Activated CD4-positive, alpha-beta T cell treated with anti-CD3 and anti-CD28 coated beads for 4 hours (primary cell): ENCODE measurements at places on chromosomes 1 and 21.
A peak's percentile ranks its signal among the peaks of the same experiment; 100 is the strongest.

- no peak for DNase-seq
Observed at GRCh38 chr1:66925558-66925910, 744 bp downstream of the MIER1 start.

GRCh38 chr1:54167422-54168139 lies 14.8 kb upstream of the CDCP2 start:
- no peak for DNase-seq

DNA sequence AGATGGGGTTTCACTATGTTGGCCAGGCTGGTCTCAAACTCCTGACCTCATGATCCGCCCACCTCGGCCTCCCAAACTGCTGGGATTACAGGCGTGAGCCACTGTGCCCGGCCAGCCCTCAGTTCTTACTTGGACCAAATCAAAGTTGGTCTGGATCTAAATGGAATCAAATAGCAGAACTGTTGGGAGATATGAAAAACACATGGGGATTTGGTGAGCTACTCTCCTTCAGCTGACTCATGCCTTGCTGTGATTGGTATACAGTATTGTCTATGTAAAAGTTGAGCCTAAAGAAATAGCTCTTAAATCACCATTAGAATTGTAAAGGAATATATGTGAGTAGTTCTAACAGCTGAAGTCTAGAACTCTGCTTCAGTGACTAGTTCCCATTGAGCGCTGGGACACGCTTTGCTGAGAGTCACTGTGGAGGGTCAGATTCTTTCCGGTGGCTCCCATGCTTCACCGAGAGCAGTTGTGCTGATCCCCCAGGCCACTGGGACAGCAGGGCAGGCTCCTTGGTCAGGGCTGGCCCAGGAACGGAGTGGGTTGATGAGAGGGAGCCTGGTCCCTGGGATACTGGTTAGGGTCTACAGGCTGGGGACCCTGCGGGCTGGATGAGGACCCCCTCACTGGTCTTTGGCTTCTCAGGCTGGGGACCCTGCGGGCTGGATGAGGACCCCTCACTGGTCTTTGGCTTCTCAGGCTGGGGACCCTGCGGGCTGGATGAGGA lies 14.0 kb downstream of the PKNOX1 start:
- DNase-seq = no peak

GRCh38 chr1:184890539-184890973 lies 83.8 kb downstream of the NIBAN1 start:
- peak; percentile 32 for DNase-seq

DNA sequence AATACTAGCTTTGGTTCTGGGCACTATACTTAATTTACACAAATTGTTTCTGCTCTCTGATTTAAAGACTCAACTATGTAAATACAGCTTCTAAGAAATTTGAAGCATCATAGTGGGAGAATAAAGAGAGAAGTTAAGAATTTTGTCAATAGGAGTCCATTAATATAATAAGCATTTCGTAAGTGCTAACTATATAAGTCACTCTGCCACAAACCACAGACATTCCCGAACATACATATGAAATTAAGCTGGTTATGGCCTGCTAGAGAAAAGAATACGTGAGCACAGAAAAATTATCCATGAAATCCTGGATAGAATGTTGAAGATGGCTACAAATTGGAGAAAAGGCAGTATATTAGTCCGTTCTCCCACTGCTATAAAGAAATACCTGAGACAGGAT lies 526.2 kb downstream of the MRPL39 start:
- DNase-seq = no peak

GRCh38 chr1:53449021-53449420 lies 10.2 kb upstream of the DMRTB1 start:
- no peak for DNase-seq

GRCh38 chr1:19762175-19762779 lies 37.4 kb downstream of the TMCO4 start:
- peak; percentile 6 for DNase-seq

GRCh38 chr1:84538599-84538998 lies 32.2 kb upstream of the GNG5 start:
- no peak for DNase-seq

- DNase-seq = no peak
Observed at GRCh38 chr21:21057349-21058062, 59.3 kb downstream of the NCAM2 start.

GRCh38 chr1:167573035-167573434 lies 19.5 kb upstream of the CREG1 start:
- no peak for DNase-seq

DNA sequence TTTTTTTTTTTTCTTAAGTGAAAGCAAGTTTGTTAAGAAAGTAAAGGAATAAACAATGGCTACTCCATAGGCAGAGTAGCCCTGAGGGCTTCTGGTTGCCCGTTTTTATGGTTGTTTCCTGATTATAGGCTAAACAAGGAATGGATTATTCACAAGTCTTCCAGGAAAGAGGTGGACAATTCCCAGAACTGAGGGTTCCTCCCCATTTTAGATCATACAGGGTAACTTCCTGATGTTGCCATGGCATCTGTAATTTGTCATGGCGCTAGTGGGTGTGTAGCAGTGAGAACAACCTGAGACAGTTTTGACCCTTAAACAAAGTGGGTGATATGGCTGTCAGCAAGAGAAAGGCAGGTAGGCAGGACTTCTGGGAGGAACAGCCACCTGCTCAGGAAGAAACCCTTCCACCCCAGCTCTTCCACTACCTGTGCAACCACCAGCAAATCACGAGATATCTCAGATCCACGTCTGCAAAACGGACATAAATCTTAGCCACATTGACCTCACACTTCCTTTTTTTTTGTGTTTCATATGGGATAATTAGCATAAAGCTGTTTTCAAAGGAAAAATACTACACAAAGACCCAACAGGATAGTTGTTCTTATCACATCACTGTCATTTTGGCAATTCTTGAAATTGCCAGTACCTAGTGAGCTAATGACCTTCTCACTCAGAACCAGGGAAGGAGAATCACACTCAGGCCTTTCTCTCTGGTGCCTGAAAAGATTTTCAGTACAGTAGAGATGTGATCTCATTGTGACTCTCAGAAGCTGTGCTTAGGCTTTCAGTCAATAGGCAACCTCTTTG lies 34.8 kb upstream of the DUSP10 start:
- DNase-seq = no peak

DNA sequence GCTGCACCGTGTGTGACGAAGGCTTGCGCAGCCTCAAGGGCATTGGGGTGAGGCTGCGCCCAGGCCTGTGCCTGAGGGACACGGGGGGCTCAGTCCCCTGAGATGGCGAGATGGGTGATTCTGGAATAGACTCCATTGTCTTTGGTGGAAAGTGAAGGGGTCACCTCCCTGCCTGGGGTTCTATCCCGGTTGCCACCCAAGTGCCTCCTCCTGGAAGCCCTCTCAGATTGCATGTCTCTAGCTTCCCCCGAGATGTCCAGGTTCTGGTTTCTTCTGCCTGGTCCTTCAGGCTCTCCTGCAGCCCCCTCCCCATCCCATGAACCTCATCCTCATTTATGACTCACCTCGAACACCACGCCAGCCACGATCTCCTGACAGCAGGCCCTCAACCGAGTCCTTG lies 22.3 kb upstream of the MFN2 start:
- no peak for DNase-seq

GRCh38 chr21:41410361-41410760 lies 15.7 kb upstream of the MX1 start:
- no peak for DNase-seq

GRCh38 chr1:180096584-180097325 lies 57.9 kb upstream of the QSOX1 start:
- no peak for DNase-seq

GRCh38 chr1:247409869-247410544 lies 6.0 kb upstream of the NLRP3 start:
- peak; percentile 38 for DNase-seq

GRCh38 chr1:16434501-16434900 lies 2.7 kb downstream of the SPATA21 start:
- no peak for DNase-seq

- DNase-seq = no peak
Observed at GRCh38 chr1:97163591-97164275, 442.1 kb downstream of the PTBP2 start.

DNA sequence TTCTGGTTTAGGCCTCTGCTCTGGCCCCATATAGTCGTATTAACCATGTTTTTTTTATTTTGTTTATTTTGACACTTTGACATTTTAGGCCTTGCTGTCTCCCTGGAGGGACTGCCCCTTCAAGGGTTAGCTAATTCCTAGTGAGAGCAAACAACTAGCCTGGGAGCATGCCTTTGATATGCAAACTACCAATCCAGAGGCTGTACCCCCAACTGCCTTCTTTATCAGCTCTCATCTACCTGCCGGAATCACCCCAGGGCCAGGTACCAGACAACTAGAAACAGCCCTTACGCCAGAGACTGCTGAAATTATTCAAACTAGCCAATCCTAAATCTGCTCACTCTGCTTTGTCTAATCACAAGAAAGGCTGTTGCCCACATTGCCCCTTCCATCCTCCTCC lies 13.0 kb upstream of the ST6GALNAC5 start:
- DNase-seq = no peak

DNA sequence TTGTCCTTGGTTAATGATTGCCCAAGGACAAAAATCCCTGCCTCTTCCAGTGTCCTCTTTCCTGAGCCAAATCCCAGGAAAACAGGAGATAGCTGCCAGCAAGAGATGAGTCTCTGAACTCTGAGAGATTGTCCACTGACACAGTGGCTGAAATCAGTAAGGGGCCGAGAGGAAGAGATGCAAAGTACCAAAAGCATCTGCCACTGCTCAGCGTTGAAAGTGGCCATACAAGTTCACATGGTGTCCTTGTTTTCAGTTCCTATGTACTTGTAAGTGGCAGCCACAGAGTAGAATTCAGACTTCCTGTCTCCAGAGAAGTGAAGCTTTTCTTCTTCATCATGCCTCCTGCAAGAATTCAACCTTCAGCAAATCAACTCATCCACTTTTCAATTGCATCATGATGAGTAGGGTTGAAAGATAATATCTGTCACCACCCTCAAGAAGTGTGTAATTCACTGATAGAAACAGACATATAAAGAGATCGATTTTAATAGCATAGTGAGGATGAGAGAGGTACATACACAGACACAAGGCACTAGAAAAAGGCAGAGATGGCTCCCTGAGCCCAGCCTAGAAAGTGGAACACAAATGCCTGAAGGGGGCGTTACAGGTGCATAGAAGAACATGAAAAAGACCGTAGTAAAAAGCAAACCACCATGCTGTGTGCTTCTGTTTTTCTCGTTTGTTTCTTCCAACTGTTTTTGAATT lies 185.8 kb downstream of the MRPL39 start:
- peak; percentile 62 for DNase-seq

GRCh38 chr1:20787029-20787839 lies at the start of gene HP1BP3:
Gene HP1BP3, minus strand, starts transcription at chr1:20787307. Its CDS starts 6,867 bp downstream, at chr1:20780440.
- peak; percentile 81 for DNase-seq

- DNase-seq = no peak
Observed at GRCh38 chr1:224333939-224334786, 4.2 kb upstream of the NVL start.

DNA sequence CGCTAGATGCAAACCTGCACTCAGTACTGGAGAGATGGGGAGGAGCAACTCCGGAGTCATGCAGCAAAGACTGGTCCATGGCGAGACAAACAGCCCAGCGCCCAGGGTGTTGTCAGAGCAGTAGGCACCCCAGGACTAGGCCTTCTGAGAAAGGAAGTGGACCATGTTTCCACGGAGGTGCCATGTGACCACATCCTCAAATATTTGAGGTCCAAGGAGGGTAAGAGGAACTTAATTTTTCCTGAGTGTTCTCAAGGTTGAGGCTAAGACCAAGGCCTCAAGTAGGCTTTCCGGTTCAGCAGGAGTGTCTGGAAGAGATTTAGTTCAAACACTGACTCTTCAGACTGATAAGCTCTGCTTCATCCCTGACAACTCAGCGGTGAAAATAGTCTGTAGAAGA lies 186.2 kb downstream of the RHOU start:
- no peak for DNase-seq

- DNase-seq = no peak
Observed at GRCh38 chr1:5774019-5774418, 218.2 kb downstream of the NPHP4 start.

- DNase-seq = no peak
Observed at GRCh38 chr1:236753516-236753915, 41.6 kb upstream of the MTR start.

DNA sequence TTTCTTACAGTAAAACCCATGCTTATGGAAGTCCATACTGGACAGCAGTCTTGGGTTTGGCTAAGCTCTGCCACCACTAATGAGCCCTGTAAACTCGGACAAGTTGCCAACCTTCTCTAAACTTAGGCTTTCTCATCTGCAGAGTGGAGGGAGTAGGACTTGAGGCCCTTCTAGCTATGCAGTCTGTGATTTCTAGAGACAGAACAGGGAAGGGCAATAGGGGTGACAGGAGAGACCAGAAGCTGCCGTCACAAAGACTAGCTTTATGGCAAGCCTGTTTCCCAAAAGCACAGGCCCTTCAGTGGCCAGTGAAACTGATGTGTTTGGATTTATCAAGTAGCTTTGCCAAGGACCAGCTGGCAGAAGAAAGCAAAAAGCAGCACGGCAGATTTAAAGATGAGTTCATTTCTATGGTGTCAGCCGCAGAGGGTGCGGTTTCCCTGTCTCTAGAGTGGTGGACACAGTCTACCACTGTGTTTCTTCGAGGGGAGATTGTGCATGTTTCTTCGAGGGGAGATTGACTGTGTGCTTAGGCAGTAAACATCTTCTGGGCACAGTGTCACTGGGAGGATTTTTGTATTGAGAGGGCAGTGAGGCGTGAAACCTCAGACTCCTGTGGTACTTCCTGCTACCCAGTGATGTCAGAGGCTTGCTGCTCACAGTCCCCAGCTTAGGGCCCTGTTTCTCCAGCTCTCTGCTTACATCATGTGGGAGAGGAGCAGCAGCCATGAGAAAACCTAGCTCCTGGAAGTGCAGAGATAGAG lies 119.0 kb downstream of the ROR1 start:
- DNase-seq = no peak

- DNase-seq = no peak
Observed at GRCh38 chr1:157968946-157969345, 24.5 kb upstream of the KIRREL1 start.

DNA sequence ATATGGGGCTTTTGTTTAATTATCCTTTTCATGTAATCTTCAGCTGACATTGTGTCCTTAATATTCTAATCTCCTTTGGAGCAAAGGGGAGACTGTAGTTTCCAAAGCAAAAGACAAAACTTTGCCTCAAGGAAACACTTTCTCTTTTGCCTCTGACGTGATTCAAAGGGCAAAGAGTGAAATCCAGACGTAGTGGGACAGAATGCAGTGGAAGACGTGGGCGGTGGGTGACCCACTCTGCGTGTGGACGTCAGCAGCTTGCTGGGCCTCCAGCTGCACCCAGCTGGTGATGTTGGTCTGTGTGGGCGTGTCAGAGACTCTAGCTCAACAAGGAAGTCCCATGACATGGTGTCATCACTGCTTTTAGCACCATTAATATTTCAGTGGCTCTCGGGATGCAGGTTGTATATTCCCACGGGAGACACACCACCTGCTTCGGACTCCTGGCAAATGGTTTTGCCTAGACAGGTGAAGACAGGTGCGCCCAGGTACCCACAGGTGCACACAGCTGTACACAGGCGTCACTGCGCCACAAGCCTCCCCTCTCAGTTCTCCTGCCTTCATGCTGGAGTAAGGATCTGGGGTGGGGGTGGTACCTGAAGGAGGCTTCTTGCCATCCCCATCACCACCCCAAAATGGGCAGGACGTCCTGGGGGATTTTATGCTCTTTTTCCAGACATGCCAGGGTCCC lies 292.1 kb upstream of the VAMP3 start:
- no peak for DNase-seq
